NCI-H1436 (cell line): ENCODE measurements at places on chromosomes 7 and 10.

DNA sequence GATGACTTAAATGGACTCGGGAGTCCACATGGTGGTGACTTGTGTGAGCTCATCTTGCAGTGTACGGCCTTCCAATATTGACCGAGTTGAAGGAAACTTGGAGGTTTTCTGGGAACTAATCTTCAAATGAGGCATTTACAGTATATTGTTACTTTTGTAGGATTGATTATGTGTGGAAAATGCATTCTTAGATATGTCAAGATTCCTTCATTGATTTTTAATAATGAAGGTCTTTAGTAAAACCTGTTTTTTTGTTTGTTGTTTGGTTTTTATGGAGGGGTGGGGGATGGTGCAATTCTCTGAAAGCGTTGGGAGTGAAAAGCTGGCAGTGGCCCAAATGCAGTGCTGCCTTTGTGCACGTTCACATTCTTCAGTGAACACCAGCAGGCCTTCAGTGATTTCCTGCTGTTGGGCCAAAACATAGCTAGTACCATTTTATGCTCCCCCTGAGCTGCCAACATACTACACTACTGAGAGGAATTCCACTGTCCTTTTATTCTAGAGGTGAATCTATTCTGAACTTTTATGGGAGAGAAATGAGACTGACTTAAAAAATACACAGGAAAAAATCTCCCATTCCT is 50.4 kb downstream of the CCNY start:
- no peak for DNase-seq

DNA sequence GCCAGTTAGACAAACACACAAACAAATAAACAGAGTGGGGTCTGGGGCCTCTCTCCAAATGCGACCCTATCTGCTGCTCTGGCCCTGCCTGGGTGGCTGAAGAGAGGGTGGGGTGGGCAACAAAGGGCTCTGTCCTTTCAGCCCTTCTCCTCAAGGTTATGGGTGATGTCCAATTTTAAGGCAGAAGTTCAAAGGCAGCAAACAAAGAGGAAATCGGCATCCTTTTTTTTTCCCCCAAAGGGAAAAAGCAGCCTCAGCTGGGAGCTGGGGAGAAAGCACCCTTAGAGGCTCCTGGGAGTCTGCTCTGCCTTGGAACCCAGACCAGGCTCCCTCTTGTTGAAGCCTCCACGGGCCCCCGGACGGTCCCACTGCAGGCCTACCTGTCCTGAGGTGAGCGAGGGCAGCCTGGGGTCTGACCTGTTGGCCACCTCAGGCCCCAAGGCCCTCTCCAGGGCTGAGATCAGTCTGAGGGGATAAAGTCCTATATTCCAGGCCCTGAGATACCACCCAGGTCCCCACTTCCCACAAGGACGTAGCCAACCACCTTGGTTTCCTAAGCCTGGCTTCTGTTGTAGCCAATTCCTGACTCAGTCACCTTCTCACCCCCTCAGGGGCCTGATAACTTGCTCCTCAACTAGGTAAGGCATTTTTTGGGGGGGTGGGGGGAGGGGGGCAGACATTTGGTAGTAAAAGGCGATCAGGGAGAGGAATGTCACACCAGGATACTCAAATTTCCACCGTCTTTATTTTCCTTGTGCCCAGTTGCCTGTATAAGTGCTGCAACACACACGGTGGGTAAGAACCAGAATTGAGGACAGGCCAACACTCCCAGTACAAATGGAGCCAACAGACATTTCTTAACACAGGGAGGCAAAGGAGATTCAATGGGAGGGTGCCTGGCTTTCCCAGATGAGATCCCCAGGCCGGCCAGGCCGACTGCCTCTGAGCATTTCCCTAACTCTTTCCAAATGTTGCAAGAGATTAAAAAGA is 4.3 kb downstream of the HOXA11 start:
- no peak for DNase-seq

- no peak for DNase-seq
These were observed 324.3 kb upstream of the GALNT17 start for GRCh38 chr7:70807650-70808049.

- no peak for DNase-seq
These were observed 262.9 kb downstream of the SNX13 start for GRCh38 chr7:17677408-17677807.

- DNase-seq, result no peak
These were observed 18.5 kb upstream of the SEMA3C start for GRCh38 chr7:80937336-80937735.

DNA sequence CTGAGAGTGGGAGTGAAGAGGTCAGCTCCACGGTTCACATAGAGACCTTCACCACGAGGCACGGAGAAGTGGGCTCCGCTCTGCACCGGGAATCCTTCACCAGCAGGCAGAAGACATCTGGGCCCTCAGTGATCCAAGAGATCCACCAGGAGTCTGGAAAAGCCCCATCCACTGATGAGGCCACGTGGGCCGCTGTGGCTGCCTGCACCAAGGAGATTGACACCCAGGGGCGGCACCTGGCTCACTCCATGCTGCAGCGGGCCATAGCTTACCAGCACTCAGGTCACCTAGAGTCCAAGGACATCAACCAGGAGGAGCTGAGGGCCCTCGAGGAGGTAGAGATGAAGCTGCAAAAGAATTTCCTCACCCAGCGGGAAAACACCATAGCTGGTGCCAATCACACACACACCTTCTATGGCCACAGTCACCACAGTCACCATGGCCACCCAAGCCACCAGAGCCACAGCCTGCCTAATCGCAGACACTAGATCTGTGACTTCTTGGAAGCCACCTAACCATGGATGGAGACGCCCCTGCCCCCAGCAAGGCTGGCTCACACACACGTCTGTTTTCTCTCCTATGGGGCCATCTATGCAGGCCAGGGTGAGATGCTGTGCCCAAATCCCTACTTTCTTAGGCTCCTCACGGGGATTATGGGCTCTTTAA is 694 bp downstream of the C10orf62 start:
- no peak for DNase-seq

- DNase-seq, result no peak
These were observed 143.7 kb upstream of the RNF32 start for GRCh38 chr7:156496865-156497264.
